ENCODE measurements at places on chromosomes 1 and 21. TPM values are rescaled to one million over a fixed set of nuclear protein-coding genes. Genes with fewer than 3 reads are reported as not detected.

DNA sequence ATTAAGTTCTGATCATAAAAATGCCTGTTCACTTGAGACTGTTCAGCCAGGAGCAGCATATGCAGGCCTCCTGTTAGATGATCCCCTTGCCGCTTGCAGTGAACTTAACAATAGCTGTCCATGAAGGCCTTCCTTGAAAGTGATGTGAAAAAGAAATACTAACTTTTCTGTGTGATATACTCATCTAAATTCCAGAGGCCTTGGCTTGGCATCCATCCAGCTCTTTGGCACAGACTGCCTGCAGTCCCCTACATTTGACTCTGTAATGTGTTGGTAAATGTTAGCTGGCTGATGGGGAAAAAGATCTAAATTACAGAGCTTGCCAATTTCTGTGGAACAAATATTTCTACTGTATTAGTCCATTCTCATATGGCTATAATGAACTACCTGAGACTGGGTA is 73.7 kb downstream of the KCNK2 start:
- DNase-seq = peak; percentile 2

DNA sequence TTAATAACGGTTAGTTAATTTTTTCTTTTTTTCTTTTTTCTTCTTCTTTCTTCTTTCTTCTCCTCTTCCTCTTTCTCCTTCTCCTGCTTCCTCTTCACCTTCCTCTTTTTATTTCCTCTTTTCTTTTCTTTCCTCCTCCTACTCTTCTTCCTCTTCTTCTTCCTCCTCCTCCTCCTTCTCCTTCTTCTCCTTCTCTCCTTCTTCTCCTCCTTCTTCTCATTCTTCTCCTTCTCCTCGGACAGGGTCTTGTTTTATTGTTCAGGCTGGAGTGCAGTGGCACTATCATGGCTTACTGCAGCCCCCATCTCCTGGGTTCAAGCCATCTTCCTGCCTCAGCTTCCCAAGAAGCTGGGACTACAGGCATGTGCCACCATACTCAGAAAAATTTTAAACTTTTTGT is 13.4 kb upstream of the ACBD3 start:
- DNase-seq = no peak

DNA sequence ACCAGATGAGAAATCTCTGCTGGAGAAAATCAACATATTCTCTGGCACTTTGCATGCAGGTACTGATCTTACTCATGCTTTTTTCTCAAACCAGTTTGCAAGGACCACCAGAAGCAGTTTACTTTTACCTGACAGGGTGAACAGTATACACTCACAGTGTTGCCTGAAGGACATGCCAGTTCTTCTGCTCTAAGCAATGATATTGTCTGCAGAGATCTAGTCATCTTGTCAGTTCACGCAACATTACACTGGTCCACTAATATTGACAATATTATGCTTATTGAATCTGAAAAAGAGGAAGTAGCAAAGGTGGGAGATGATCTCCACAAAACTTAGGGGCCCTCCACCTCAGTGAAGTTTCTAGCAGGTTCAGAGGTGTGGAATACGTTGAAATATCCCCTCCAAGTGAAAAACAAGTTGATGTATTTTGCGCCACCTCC is 3.8 kb upstream of the S100B start:
- DNase-seq = no peak

DNA sequence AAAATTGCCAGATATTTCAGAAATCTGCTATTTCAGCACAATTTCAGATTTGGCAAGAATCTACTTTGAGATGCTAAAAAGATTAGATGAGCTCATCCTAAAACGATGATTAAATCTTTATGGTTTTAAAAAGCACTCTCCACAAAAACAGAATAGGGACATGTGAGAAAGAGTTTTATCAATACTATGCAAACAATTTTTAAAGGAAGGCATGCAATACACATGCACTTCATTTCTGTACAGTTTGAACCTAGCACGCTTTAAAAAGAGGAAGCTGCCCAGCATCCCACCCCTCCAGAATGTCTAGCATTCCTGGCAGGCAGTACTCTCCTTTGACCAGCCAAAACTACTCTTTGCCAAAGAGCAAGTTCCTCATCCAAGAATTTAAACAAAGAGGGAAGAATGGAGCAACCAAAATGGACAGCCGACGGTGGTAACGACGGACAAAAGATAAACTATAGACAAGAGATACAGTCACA is 1.3 kb downstream of the ARHGAP29 start:
- DNase-seq = no peak

- no peak for DNase-seq
Observed at GRCh38 chr1:66239834-66240233, 294.1 kb upstream of the SGIP1 start.

- no peak for DNase-seq
Observed at GRCh38 chr1:183515002-183515689, 42.8 kb downstream of the SMG7 start.

DNA sequence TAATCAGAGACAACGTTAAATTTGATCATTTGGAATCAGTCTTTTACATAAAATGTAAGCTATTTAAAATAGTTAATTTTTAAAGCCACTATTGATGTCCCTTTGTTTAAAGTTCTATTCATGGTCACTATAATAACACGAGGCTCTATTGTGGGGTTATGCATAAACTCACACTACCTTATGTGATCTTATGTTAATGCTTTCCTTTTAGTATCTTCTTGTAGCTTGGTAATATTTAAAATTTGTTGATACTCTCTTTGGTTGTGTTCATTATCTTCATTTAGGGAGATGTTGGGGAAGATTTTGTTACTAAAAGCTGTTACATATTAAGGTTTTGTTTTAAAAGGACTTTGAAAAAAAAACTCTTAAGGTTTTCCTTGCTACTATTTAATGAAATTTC is 1.2 kb downstream of the B3GALT2 start:
- no peak for DNase-seq

DNA sequence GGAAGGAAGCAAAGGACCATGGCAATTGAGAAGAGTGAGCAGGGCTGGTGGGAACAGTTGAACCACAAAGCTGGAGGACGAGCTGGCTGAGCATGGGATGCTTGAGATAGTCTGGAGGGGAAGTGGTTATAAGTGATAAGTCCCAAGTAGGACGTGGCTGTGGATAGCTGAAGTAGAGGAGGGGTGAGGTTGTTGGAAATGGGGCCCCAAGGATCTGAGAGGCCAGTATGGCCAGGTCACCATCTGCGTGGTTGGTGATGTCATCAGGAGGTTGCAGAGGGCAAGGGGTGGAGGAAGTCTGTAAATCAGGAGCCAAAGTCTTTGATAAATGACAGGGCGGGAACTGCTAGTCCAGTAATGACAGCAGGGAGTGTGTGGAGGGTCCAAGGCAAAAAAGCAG is 11.0 kb upstream of the REN start:
- no peak for DNase-seq

DNA sequence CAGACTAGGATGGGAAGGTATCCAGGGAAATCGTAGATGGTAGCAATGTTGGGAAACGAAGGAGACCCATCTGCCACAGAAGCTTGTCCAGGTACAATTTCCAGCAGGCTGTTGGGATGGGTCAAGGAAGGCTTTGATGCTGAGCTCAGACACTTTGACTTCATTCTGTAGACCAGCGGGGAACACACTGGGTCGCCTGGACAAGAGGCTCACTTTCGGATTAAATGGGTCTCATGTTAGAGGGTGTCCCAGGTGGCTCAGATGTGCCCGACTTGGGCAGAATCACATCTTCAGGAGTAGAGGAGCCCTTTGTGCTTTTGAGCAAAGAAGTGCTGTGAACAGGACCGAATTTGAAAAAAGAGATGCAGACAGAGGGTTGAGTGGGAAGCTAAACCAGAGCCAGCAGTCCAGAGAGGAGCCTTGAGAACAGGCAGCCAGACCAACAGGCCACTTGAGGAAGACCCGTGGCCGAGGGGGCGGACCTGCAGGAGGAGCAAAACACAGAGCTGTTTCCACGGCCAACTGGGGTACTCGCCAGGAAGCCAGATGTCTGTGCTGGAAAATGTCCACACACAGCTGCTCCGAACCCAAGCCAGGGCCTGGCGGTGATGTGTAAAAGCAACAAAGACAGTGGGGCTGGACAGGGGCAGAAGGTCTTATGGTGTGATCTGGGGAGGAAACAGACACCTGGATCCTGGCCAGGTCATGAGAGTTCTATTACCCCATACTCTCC is 146.9 kb downstream of the AJAP1 start:
- peak; percentile 87 for DNase-seq

GRCh38 chr1:167669209-167670124 is 39.4 kb downstream of the RCSD1 start:
- DNase-seq = no peak

DNA sequence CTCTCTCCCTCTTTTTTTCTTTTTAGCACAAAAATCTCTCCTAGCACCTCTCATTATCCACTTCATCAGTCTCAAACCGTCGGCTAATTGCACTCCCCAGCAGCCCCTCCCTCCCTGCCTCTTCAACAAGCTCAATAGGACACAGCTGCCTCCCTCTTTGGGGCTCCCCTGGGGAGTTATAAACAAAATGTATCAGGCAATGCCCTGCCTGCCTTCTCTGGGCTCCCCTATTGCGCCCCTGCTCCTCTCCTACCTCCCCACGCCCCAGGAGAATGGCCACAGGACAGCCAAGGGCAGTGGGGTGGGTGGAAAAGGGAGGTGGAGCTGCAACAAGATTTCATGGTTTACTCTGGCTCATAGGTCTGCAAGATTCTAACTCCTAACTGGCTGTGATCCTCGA is 147.1 kb upstream of the GRIK3 start:
- no peak for DNase-seq

- no peak for DNase-seq
Observed at GRCh38 chr1:177171536-177172123, 872 bp downstream of the BRINP2 start.

DNA sequence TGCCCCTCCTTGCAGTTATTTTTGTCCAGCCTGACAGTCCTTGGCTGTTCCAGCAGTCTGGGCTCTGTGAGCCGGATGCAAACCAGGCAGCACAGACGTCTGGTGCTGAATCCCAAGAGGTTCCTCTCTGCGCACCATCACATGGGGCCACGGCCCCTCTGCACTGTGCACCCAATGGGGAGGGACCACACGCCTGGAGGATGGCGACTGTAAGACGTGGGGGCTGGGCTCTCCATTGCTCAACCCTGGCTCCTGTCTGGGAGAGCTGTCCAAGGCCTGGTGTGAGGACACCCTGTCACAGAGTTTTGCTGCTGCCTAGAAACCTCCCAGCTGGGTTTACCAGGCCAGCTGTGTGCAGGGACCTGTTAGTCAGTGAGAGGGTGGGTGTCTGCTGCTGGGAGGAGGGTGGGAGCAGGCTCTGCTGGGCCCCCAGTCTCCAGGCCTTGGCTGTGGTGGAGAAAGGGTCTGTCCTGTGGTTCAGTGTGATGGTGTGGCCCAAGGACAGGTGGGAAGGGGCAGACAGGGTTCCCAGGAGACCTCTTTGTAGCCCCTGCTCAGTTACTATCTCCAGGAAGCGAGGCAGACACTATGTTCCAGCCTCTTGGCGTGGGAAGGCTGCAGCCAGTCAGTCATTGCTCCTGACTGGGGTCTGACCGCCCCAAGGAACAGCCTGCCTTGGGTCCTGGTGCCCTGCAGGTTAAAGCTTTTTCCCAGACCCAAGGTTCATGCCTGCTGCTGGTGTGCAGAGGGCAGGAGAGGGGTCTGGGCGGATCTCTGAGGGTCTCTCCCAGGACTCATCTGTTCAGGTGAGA is 13.8 kb downstream of the HEYL start:
- DNase-seq = peak; percentile 82

- no peak for DNase-seq
Observed at GRCh38 chr1:77783141-77783540, 3.7 kb downstream of the MIGA1 start.

DNA sequence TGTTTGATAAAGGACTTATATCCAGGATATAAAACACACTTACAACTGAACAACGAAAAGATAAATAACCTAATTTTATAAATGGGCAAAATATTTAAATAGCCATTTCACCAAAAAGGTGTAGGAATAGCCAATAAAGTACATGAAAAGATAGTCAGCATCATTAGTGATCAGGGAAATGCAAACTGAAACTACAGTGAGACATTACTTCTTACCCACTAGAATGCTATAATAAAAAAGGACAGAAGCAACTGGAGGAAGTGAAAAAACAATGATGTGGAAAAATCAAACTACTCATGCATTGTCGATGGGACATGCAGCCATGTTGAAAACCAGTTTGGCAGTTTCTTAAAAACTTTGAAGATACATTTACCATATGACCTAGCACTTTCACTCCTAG is 43.4 kb upstream of the HSD3B1 start:
- no peak for DNase-seq

GRCh38 chr1:112477550-112477949 is 31.2 kb upstream of the WNT2B start:
- DNase-seq = no peak

DNA sequence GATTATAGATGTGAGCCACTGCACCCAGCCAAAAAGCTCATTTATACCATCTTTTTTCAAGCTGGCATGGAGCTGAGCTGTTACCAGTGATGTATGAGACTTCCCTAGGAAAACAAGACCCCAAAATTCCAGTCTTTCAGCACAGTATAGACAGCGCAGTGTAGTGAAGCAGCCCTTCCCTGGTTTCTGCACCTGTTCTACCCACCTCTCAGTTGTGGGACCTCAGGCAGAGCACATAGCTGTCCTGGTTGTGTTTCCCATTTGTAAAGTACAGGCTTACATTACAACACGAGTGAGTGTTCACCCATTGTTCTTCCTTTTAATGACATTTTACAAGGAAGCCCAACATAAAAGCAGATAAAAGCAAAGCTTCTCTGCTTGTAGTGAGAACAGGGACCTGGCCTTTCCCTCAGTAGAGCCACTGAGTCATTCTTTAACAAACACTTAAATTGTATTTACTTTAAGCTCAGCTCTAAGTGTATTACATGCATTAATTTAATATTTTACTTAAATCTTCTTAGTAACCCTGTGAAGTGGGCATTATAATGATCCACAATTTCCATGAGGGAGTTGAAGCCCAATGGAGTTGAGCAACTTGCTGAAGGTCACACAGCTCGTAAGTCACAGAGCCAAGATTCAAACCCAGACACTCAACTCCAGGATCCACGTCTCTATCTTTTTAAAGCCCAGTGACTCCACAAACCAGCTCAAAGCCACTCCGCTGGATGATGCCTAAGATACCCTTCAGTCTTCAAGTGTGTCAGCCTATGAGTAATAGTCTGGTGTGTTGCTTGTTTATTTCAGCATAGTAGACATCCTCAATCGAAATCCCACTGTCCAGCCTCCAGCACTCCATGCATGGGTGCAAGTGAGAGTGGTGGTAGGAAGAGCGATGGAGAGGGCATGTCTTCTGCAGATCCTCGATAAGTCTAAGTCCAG is 40.5 kb upstream of the CAPZB start:
- DNase-seq = no peak

FCAMR gene
- 0.09 TPM for polyA plus RNA-seq

OR6N2 gene
- polyA plus RNA-seq = not detected

PLEKHA6 gene
- polyA plus RNA-seq = 13.9 TPM

PLCH2 gene
- polyA plus RNA-seq = 4.8 TPM

IPO13 gene
- polyA plus RNA-seq = 21.0 TPM

TMEM82 gene
- polyA plus RNA-seq = 0.06 TPM

OR6K2 gene
- polyA plus RNA-seq = not detected

EYA3 gene
- polyA plus RNA-seq = 29.4 TPM

GUCA2A gene
- polyA plus RNA-seq = not detected

FMO4 gene
- polyA plus RNA-seq = 19.3 TPM

GBP4 gene
- polyA plus RNA-seq = 23.7 TPM

PTPN22 gene
- polyA plus RNA-seq = 1.1 TPM

C8A gene
- 0.44 TPM for polyA plus RNA-seq

LEFTY2 gene
- 1.4 TPM for polyA plus RNA-seq

DFFA gene
- polyA plus RNA-seq = 43.1 TPM

CDC42BPA gene
- polyA plus RNA-seq = 45.8 TPM

All from right lung (tissue), 10 donors.